ENCODE measurements at places on chromosomes 3 and 15.

- DNase-seq = no peak
These were observed 36.3 kb upstream of the MB21D2 start for GRCh38 chr3:192953926-192954325.

- DNase-seq = no peak
These were observed 208.1 kb upstream of the PPP2R3A start for GRCh38 chr3:135757421-135757820.

- DNase-seq = no peak
These were observed 7.3 kb upstream of the RHOV start for GRCh38 chr15:40881351-40881750.

DNA sequence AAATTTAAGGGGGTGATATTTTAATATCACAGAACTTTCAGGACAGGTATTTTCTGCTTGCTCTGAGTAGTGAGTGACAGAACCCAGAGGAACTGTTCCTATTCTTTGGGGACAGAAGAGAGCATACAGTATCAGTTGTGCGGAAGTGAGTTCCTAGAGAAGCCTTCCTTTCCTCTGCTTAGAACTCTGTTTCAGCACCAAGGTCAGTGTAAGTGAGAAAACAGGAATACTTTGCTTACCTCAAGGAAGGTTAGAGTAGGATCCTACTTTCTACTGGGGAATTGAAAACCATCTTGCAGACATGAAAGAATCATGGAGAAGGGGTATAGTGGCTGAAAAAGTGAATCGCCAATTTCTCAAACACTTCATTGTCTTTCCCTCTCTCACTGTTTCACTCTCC is 542.4 kb downstream of the SQOR start:
- no peak for DNase-seq

GRCh38 chr15:52912172-52912571 is 122.0 kb upstream of the ONECUT1 start:
- no peak for DNase-seq

GRCh38 chr15:59595434-59595915 is 16.1 kb upstream of the GCNT3 start:
- no peak for DNase-seq

GRCh38 chr15:49953421-49953820 is 165.6 kb downstream of the ATP8B4 start:
- no peak for DNase-seq

DNA sequence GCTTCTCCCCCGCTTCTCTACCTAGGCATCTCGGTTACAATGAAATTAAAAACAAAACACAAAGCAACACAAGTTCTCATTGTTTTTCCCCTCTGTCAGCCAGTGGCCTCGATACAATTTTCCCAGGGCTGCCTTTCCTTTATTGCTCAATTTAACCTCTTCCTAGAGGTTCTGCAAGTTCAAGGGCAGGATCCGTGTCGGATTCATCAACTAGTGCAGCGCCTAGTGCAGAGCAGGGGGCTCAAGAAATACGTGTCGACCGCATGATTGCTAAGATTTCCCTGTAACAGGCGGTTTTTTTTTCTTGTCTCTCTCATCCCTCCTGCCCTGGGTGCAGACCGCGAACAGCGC is 1.4 kb upstream of the BHLHE40 start:
- no peak for DNase-seq

All from stimulated activated CD4-positive, alpha-beta T cell treated with anti-CD3 and anti-CD28 coated beads, Interleukin-1b, Interleukin-23, amount 100 ng/mL, for 1 hour (primary cell).